ENCODE measurements at places on chromosomes 12 and 14.

GRCh38 chr12:69396041-69396440, 36.5 kb downstream of the YEATS4 start:
- no peak for DNase-seq

DNA sequence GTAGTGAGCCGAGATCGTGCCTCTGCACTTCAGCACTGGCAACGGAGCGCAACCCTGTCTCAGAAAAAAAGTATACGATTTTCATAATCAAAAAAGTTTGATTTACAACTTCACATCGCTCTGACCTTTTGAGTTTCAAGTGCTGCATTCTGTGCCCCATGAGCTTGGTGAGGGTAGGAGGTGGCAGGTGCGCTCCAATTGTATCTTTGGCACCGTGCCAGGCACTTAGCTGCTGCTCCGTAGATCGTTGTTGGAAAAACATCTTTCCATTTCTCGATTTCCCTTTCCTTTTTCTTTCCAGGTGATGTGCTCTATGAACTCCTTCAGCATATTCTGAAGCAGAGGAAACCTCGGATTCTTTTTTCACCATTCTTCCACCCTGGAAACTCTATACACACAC, 203.7 kb downstream of the ETV6 start:
- no peak for DNase-seq

DNA sequence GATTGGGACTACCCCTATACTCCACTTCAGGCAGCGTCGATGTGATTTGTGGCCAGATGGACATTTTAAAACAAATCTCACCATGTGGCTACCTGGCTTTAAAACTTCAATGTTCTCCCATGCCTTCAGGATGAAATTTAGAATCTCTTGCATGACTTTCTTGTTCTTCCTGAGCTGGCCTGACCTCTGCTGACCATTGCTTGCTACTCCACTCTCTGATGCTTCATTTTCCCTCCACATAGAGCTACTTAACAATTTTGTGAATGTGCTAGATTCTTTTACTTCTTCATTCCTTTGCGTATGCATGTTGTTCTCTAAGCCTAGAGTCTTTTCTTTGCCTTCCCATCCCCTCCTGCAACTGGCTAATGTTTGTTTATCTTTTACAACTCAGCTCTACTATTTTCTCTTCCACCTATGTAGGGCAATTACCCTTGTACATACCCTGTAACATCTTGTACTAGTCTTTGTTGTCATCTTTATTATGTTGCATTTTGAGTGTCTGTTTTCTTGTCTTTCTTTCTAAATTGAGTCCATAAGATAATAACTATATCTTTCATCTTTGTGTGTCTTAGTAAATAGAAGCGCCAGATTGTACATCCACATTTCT, 41.2 kb downstream of the YLPM1 start:
- DNase-seq = no peak

GRCh38 chr12:89928467-89928866, 219.8 kb upstream of the ATP2B1 start:
- no peak for DNase-seq

DNA sequence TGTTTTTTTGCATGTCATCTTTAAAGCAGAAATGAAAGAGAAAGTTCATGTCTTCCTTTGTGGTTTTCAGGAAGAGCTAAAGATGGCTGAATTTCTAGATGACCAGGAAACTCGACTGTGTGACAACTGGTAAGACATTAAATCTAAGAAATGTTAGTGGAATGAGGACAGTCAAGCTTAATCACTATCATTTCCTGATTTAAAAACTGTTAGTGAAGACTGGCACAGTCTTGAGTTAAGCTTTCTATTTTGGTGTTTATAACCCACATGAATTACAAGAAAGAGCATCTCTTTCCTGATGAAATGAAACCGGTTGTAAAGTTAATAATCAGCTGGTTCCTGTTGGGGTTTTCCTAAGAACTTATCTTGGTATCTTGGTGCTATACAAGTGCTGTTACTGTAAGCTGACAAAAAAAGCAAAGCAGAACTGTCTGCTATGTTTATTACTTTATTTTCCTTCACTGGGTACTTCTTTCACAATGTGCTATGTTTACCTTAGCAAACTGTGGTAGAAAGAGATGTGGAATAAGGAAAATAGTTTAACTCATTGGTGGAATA, 5.2 kb downstream of the TRAFD1 start:
- DNase-seq = no peak

DNA sequence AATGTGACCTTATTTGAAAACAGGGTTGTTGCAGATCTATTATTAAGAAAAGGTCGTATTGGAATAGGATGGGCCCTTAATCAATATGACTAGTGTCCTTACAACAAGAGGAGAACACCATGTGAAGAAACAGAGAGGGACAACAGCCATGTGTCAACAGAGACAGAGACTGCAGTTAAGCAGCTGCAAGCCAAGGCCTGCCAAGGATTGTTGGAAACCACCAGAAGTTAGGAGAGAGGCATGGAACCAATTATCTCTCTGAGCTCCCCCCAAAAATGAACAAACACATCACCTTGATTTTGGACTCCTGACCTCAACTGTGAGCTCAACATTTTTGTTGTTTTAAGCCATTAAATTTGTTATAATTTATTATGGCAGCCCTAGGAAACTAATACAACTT, 214.6 kb upstream of the PRKD1 start:
- no peak for DNase-seq

GRCh38 chr14:74942181-74942580, 13.2 kb downstream of the PGF start:
- no peak for DNase-seq

DNA sequence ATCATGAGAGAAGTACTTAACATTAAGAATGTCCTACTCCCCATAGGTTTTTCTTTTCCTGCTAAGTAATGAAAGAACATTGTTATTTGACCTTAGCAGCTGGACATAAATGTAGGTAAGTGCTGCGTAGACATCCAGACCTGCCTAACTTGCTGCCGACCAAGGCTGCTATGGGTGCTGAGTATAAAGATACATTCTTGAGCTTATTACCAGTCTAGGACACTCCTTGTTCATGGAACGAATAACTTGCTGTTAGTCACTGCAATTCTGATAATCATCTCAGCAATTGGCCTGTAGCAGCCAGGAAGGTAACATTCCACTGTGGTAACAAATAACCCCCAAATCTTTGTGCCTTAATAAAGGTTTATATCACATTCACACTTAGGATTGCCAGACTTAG, 478.1 kb downstream of the VRK1 start:
- no peak for DNase-seq

GRCh38 chr14:100110816-100111215, 45.6 kb downstream of the EVL start:
- DNase-seq = no peak

- DNase-seq = no peak
Observed at GRCh38 chr14:74652541-74652940, 40.5 kb upstream of the LTBP2 start.

GRCh38 chr12:46185686-46186085, 83.2 kb downstream of the SLC38A1 start:
- no peak for DNase-seq

DNA sequence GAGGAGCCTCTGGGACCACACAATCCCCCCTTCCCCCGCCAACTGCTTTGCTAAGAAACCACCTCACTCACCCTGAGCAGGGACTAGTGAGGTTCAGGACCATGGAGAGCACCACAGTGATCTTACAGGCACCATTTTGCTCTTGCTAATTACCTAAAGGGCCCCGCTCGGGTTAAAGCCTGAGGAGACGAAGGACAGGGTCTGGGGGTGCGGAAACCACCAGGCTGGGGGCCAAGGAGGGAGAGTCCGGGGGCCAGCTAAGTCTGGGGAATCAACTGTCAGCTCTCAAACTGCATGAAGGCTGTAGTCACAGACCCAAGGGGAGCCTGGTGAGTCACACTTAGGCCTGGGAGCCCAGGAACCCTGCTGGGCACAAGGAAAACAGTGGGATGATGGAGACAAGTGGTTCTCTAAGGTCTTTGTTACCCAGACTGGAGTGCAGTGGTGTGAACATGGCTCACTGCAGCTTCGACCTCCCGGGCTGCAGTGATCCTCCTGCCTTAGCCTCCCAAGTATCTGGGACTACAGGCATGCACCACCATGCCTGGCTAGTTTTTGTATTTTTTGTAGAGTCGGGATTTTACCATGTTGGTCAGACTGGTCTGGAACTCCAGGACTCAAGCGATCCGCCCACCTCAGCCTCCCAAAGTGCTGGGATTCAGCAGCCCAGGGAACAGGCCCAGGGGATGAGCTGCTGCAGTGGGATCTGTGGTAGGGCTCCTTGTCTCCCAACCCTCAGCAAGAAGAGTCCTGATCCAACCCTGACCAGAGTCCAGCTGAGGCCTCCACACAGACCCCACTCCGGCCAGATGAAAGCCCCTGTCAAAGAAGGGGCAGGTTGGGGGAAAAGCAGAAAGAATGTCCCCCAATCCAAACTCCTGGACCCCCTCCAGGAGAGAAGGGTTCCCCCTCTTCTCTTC, 98.8 kb downstream of the CALM1 start:
- DNase-seq = peak; percentile 73

DNA sequence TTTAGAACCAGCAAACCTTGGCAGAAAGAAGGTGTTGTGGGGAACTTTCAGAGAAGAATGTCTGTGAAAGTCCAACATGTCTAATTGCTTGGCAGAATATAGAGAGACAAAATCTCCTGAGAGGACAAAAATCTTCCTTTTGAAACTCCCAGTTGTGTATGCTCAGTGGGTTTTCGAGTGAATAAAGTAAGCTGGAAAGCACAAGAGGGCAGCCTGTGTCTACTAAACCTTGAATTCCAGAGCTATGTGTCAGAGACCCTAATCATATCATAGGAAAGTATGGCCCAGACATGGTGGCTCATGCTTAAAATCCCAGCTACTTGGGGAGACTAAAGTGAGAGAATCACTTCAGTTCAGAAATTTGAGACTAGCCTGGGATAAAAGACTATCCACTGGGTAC, 661.2 kb downstream of the SLC16A7 start:
- DNase-seq = no peak

DNA sequence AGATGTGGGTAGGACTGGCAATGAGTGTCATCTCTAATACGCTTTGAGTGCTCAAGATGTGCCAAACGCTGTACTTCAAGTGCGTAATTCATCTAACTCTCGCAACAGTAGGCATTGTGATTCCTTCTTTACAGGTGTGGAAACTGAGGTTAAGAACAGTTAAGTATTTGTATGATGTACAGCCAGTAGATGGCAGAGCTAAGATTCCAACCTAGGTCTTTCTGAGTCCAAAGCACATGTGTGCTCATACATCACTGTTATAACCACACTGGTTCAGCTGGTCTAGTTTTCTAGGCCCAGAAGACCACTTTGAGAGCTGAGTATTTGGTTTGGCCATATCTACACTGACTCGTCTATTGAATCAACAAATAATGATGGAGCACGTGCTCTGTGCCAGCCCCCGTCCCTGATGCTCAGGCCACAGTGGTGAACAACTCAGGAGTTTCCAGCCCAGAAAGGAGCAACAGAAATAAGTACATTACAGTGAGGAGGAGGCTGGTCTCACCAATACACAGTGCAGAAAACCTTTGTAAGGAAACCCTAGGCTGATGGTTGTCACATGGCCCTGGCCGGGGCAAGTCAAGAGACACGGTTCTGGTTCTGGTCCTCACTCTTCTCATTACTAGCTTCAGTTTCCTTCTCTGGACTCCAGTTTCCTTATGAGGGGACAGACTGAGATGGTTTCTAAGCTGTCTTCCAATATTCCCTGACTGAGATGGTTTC, 69.3 kb upstream of the SCN8A start:
- DNase-seq = no peak

- no peak for DNase-seq
Observed at GRCh38 chr14:57199921-57200320, 68.8 kb downstream of the EXOC5 start.

GRCh38 chr14:59055006-59055405, 133.5 kb upstream of the DAAM1 start:
- no peak for DNase-seq

DNA sequence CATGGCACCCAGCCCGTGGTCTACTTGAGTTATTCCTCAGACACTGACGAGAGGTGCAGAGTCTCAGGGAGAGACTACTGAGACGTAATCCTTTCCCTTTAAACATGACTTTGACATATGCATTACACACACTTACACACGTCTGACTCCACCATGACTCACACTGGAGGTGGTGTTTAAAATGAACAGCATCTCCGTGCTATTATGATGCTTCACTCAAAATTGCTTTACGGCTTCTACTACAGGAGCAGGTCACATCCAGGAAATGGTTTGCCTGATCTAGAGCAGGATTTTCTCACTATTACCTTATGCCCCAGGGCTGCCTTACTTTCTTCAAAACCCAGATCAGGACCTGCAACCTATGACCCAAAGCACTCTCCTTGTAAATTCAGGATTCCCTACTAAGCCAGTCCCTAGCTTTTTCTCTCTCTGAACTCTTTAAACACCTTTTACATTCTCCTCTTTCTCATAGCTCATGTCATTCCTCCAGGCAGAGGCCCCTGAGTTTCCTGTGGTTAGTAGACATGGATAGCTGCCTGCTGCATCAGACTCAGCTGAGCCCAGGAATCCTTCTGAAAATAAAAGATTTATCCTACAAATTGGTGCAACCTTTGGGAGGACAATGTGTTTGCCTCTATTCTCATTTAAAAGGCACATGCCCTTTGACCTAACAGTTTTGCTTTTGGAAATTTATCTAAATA, 31.2 kb downstream of the TMCC3 start:
- DNase-seq = no peak

GRCh38 chr12:6200256-6201212, at the start of gene CD9:
TSS of gene CD9 (plus strand) at chr12:6200400. CDS start at chr12:6200500, 100 bp downstream.
- no peak for DNase-seq

DNA sequence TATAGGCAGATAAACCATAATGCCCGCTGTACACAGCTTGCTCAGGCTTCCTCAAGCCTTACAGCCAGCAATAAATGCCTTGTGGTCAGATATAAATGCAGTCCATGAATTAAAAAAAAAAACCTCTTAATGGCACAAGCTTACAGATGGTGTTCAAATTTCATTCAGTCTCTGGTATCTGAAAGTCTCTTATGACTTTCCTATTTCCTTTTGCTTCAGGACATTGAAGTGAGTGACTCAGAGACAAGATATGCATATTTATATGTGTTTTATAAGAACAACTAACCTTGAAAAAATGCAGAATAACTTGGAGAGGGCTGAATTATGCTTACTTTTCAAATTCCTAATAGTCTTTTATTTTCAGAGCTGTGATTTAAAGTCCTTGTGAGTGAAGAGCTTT, 426.9 kb upstream of the MIS18BP1 start:
- DNase-seq = no peak

DNA sequence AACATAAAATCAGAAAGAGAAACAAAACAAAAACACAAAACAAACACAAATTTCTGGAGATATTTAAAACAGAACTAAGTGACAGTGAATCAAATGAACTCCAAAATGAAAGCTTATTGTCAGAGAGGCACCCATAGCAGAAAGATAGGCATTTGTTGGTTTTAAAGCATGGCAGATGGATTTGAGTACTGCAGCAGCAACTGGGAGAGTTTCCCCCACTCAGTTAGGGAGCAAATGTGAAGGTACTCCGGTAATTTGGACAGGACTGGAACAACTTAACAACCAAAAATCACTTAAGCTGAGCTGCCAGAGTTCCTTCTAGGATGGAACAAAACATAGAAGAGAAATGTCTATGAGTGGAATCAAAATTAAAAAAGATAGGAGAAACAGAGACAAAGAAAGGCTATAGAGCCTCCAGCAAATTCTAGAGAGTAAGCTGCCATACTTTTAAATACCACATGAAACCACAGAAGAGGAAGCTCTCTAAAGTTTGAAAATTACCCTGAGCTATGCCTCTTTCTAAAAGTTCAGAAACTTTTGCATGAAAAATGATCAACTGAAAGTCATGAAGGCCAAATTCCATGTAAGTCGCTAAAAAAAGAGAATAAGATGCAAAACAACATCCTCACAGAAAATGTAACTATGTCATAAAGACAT, 1248.3 kb upstream of the USP15 start:
- DNase-seq = no peak

- DNase-seq = no peak
Observed at GRCh38 chr12:84692071-84692470, 220.5 kb downstream of the SLC6A15 start.
